Lung (tissue), 17 donors: ENCODE measurements at places on chromosomes 13 and 19. TPM values are rescaled to one million over a fixed set of nuclear protein-coding genes. Genes with fewer than 3 reads are reported as not detected.

The STOML3 gene
- total RNA-seq: 5.1 TPM

The ZNF69 gene
- 9.2 TPM for total RNA-seq

DNA sequence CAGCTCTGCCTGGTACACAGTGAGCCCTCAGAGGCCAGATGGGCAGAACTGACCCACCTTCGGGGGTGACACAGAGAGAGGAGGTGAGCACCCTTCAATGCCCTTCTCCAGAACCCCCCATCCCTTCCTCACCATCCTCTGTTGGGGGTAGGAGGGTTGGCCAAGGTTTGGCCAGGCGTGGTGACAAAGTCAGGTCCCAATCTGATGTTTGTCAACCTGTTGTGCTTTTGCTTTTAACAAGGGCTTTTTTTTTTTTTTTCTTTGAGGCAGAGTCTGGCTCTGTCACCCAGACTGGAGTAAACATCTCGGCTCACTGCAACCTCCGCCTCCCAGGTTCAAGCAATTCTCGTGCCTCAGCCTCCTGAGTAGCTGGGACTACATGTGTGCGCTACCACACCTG is 7.3 kb downstream of the PTGIR start:
- H3K4me1 ChIP-seq: peaks cover 27% of the 10 kb centered on the region
- H3K27me3 ChIP-seq: no peaks in the 10 kb centered on the region
- H3K27ac ChIP-seq: no peak overlapping the region
- DNase-seq: no peak

GRCh38 chr19:39481229-39481545 is 549 bp downstream of the TIMM50 start:
- H3K27ac ChIP-seq: no peak overlapping the region
- peaks cover 7% of the 10 kb centered on the region for H3K4me1 ChIP-seq
- H3K27me3 ChIP-seq: no peaks in the 10 kb centered on the region
- no peak for DNase-seq

The TICAM1 gene
- 18.2 TPM for total RNA-seq

The IGFL2 gene
- not detected for total RNA-seq

The ZNF416 gene
- 4.6 TPM for total RNA-seq

The TUBB4A gene
- 2.1 TPM for total RNA-seq

DNA sequence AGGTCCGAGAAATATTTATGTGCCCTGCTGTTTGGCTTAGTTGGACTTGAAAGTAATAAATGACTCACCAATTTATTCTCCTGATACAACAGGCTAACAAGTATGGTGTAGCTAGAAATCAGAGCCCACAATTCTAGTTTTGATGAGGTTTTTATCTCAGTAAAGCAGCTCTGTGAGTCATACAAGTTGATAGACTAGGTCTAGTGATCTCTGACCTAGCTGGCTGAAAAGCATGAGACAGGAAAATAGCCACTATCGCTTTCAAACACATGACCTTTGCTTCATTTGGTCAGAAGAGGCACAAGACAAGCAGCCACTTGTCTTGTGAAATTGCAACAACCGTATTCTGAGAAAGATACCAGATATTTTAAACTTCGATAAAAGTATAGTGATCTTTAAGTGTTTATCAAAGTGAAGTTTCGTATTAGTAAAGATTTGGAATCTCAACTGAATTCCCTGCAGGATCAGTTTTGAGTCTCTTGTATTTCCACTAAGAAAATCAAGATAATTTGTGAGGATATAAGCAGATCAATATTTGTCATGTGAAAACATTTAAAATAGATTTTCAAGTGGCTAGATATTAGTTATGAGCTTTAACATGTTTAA is 126.7 kb downstream of the MAB21L1 start:
- no peak overlapping the region for H3K27ac ChIP-seq
- no peaks in the 10 kb centered on the region for H3K4me1 ChIP-seq
- no peaks in the 10 kb centered on the region for H3K36me3 ChIP-seq
- no peak overlapping the region for H3K4me3 ChIP-seq
- H3K27me3 ChIP-seq: no peaks in the 10 kb centered on the region

The ARRDC2 gene
- total RNA-seq: 19.4 TPM
